ENCODE measurements at places on chromosomes 4 and X. TPM values are rescaled to one million over a fixed set of nuclear protein-coding genes. Genes with fewer than 3 reads are reported as not detected.

COX7B2 gene
- total RNA-seq = not detected

MAGEA8 gene
- not detected for total RNA-seq

SLC16A2 gene
- total RNA-seq = 2.0 TPM

MTMR8 gene
- 0.86 TPM for total RNA-seq

GAGE12J gene
- total RNA-seq = not detected

MBNL3 gene
- 0.98 TPM for total RNA-seq

TCEAL6 gene
- total RNA-seq = not detected

IL1RAPL1 gene
- total RNA-seq = 0.29 TPM

CTBP1 gene
- 259 TPM for total RNA-seq

DRP2 gene
- total RNA-seq = 0.33 TPM

SPATA4 gene
- not detected for total RNA-seq

ZCCHC18 gene
- total RNA-seq = 2.7 TPM

DSPP gene
- total RNA-seq = not detected

COL4A5 gene
- 38.9 TPM for total RNA-seq

RAI2 gene
- 1.6 TPM for total RNA-seq

CLNK gene
- total RNA-seq = not detected

ZIC3 gene
- total RNA-seq = not detected

LRCH2 gene
- total RNA-seq = 5.0 TPM

ARSH gene
- not detected for total RNA-seq

FUNDC1 gene
- 10.8 TPM for total RNA-seq

TLR10 gene
- not detected for total RNA-seq

RHOXF2 gene
- total RNA-seq = not detected

CCDC158 gene
- total RNA-seq = not detected

ARMCX1 gene
- 23.8 TPM for total RNA-seq
